Right lobe of liver (tissue), 6 donors: ENCODE measurements at places on chromosomes 6 and 20. TPM values are rescaled to one million over a fixed set of nuclear protein-coding genes. Genes with fewer than 3 reads are reported as not detected.

The BPIFB1 gene
- total RNA-seq, result not detected

DNA sequence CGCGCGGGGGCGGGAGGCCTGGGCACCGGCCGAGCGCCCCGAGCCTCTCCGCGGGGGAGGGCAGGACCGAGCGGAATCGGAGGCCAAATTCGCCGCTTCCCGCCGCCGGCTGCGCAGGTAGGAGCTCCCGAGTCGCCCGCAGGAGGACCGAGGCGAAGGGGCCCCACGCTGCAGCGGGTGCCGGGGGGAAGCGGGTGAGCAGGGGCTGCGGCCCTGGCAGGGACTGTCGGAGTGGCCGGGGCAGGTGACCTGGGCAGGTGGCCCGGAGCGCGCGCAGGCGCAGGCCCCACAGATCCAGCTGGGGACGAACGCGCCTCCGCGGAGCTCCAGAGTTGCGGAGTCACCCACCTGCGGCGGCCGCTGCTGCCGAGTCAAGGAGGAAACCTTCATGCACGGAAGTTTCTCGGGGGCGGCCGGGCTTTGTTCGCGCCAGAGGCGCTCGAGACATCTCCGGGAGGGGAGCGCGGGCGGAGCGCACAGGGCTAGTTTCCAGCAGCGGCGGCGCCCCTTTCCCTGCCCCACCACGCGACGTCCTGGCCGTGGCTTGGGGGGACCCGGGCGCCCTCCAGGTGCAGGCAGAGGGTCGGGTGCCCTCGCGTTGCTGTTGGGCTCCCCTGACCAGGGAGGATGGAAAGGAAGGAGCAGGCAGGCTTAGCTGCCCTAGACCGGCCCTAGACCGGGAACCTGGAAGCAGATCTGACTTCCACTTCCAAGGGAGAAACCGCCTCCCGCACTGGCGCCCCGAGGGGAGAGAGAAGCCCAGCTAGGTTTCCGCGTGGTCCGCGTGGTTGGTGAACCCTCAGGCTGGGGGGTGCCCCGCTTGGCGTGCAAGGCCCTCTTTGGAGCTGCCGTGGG lies 590 bp downstream of the SLCO4A1 start:
- DNase-seq, result no peak

- peak; percentile 89 for DNase-seq
Measured at GRCh38 chr6:37038292-37039198, 33.1 kb downstream of the FGD2 start.

GRCh38 chr20:21159658-21160380 lies 33.9 kb downstream of the KIZ start:
- DNase-seq, result no peak

The TCF15 gene
- not detected for total RNA-seq

DNA sequence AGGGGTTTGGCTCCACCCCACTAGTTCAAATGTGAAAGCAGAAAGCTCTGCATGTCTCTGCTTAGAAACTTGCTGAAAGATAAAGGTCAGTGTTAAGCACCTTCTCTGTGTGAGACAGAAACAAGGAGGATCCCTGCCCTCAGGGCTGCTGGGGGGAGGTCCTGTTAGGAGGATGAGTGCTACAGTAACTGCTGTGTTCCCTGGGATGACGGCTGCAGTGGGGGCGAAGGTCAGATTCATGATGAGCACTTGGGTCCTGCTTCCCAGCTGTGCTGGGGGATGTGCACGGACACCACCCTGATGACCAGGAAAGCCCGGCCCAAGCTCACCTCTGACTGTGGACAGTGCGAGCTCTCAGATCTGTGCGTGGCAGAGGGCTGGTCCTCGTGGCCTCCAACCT lies 252.6 kb downstream of the DLL1 start:
- no peak for DNase-seq

DNA sequence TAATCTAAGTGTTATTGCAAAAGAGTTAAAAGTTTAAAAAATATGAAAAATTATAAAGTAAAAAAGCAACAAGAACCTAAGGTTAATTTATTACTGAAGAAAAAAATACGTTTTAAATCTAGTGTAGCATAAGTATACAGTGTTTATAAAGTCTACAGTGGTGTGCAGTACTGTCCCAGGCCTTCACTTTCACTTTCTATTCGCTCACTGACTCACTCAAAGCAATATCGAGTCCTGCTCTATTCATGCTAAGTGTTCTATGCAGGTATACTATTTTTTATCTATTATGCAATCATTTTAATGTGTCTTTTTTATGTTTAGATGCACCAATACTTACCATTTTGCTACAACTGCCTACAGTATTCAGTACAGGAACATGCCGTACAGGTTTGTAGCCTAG lies 113.0 kb downstream of the MANEA start:
- DNase-seq, result no peak

- DNase-seq, result no peak
Measured at GRCh38 chr6:27128311-27129094, 119.0 kb upstream of the PRSS16 start.

The HNF4A gene
- total RNA-seq, result 101 TPM

DNA sequence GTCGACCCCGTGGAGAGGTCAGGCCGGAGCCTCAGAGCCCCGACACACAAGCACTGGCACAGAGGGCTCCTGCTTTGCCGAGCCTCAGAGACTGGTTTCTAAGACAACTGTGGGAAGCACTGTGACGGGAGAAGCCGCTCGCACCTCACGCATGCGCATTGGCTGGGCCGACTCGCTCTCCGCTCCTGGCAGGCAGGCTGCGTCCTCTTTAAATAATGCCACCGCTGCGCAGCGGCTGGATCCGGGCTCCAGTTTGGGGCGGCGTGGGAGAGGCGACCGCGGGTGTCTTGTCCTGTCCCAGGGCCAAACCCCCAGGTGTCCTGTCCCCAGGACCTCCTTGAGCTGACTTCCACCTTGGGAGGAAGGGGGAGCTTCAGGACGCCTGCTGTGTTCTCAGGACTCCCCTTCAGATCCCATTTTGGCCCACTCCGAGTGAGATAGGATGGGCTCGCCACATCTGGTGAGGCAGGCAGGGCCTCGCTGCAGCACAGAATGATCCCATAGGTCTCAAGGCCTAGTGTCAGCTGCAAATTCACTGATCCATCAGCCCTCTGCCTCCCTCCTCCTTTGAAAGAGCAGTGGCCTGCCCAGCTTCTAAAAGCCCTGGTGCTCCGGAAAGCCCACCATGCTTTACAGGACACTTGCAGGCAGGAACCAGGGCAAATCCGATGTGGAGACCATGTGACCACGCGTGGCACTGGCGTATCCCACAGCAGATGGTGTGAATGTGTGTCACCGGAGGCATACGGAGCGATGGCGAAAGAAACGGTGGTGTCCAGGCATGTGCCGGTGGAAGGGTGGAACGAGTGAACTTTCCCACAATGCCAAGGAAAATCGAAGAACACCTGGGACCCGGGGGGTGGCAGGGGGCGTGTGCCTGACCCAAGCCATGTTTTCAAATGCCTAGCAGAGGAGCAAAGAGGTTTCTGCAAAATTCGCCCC lies 169.3 kb upstream of the ZNF337 start:
- peak; percentile 85 for DNase-seq

GRCh38 chr6:136921381-136921935 lies 643 bp upstream of the SLC35D3 start:
- peak; percentile 18 for DNase-seq

- DNase-seq, result no peak
Measured at GRCh38 chr6:150025201-150025917, at the start of gene RAET1L. Gene RAET1L (minus strand): TSS chr6:150025532. CDS start chr6:150025471, 61 bp downstream.

- DNase-seq, result no peak
Measured at GRCh38 chr20:2283706-2284423, 11.9 kb upstream of the TGM3 start.

DNA sequence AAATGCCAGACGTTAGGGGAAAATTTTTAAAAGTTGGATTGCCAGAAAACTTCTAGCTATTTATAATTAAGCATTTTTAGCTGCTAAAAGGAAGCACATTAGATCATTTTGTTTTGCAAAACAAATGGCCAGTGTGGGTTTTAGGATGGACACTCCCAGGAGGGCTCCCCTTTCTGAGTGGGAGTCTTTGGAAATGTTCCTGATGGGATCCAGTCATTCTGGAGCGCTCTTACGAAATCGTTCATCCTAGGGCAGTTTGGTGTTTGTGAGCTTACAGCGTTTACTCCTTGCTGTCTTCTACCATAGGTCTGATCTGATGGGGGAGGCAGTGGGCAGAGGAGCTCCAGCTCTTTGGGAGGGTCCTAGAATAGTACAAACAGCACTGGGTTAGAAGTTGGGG lies 14.7 kb downstream of the GNAS start:
- DNase-seq, result no peak

DNA sequence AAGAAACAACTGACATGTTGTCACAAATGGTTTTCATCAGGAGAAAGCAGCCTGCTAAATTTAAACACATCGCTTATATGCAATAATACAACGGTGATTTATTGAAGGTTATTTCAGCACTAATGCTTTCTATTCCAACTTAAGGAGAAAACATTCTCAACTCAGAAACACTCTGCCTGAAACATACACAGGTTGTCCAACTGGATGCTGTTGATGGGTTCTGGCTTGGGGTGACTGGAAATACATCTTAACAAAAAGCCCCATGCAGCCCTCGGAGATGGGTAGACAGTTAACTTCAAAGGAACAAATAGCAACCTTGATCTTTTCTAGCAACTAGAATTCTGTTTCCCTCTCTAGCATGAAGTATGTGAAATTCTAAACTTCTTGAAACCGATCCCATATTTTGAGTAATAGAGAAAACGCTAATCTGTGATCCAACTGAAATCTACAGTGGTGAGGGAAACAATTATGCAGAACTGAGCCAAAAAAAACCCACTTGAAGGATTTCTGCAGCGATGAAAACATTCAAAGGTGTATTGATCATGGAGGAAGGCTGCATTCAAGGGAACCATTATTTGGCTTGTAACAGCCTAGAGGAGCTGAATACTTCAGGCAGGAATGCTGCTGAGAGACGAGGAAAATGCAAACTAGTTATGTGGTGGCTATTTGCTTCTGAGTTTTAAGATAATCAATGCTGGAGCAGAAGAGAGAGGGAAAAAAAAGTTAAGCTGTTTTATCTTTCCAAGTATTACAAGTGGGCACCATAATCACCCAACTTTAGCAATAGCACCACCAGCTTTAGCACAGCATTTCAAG lies 6.9 kb downstream of the ZMYND8 start:
- DNase-seq, result no peak

DNA sequence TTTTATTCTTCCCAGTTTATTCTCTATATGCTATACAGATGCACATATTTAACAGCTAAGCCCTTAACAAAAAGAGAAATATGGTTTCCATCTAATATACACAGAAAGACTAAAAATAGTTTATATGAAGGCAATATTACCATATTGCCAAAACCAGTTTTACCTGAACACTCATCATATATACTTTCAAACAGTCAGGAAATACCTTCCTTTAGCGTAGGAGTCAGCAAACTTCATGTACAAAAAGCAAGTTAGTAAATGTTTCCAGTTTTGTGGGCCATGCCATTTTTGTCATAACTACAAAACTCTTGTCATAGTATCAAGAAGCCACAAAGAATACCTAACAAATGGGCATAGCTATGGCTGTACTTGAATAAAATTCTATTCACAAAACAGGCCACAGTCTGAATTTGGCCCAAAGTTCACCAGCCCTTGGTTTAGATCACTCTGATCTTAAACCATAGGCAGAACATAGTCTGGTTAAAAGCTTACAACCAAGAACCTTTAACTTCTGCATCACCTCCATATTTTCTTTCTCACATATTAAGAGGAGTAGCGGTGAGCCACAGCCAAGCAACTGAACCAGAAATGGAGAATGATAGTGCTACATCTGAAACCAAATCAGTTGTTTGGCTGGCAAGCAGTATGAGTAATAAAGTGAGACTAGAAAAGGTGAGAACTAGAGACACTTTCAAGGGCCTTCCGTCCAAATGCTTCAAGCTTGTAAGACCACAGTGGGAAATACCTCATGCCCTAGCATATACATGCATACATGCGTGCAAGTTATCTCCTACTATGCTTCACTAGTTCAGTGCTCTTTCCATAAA lies 116.6 kb downstream of the PTPRK start:
- DNase-seq, result no peak

The ENTPD6 gene
- total RNA-seq, result 34.2 TPM

The CAGE1 gene
- not detected for total RNA-seq
